Stimulated activated CD4-positive, alpha-beta T cell treated with anti-CD3 and anti-CD28 coated beads, Interleukin-4, amount 100 ng/mL, for 4 hours (primary cell): ENCODE measurements at places on chromosomes 4 and X.
A peak's percentile ranks its signal among the peaks of the same experiment; 100 is the strongest.

DNA sequence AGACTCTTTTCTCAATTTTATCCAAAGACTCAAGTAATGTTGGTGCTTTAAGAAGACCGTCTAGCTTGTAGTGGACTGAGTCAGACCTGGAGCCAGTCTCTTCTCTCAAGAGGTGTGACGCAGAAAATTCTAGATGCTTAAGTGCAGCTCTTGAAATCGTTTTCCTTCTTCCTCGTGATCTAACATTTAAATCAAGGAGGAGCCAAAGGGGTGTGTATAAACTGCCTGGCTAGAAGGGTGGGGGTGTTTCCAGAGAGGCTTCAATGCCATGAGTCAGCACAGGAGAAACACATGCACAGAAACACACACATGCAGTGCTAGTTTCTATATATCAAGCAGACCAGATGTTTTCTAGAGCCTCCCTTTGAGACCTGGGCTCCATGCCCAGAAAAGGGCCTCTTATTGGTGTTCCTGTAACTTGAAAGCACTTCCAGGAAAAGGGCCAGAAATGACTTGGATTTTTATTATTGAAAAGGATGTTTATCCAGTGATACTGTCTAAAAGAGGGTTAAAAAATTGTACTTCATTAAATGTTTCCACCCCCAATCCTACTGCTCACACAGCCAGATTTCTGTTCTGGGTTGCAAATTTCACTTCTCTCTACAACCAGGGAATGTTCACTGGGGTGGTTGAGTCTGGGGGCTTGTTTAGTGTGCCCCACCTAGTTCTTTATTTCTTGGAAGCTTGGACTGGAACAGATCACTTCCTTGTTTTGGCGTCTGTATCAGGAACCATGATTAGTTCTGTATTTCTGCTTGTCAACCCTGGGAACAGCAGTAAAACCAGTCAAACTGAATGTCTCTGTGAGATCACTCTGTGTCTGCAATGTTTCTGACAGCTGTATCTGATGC, at the start of gene CLIC2:
TSS of gene CLIC2 (minus strand) at position 129 of the 851 bp plus-strand sequence. CDS start 187 bp downstream, outside the sequence.
- DNase-seq, result no peak

- no peak for DNase-seq
These were observed 64.5 kb downstream of the MID1 start for GRCh38 chrX:10555846-10556245.

DNA sequence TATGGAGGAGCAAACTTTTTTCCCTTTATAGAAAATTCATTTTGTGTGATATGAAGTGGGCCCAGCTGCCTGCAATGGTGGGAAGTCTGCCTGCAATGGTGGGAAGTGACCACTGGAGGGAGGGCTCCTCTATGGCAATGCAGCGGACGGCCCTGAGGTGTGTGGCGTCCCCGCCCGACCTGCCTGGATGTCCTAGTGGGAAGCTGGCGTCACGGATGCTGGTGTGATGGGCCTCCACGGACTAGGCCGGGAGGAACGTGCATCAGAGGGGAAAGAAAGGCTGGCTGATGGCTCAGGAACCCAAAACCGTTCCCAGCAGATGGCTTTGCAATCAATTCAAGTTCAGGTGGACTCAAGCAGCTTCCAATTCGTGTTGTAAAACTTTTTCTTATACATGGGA, 177.9 kb downstream of the AFAP1 start:
- DNase-seq, result peak; percentile 46

DNA sequence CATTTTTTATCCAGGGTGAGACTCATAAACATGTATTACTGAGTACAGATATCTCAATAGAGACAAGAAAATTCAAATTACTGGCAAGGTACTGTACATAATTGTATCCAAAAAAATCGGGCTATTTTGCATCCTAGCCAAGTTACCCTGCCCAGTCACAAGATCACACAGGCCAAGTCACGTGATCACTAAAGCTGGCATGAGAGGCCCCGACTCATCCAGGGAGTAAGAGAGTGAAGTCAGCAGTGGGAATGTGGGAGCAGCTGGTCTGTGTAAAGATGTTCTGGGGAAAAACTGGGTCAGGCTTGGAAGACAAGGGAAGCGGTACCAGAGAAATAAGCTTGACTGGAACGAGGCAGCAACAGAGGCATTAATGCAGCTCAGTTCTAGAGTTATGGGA, 119.3 kb upstream of the STS start:
- no peak for DNase-seq

DNA sequence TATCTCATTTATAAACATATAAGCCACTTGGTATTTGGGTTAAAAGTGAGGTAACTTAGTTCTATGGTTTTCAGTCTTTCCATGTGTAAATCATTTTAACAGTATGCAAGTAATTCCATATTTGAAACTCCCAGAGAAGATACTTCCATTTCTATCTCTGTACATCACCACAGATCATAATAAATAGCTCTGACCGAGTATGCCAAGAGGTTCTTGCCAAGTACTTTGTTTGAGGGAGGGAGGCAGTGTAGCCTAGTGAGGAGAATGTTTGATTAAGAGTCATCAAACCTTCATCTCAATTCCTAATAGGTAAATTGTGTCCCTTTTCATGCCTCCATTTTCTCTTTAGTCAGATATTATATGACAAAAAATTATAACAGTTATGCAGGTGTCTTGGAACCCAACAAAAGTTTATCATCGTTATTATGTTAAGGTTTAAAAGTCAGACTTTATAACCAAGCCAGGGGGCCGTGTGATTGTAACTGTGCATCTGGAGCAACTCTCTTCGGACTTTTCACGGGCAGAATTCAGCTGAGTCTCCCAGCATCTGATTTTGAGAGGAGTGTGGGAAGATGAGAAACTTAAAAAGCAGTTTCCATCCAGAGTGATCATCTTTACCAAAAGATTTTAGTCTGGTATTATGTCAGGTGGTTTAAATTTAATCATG, 123.8 kb downstream of the ANK2 start:
- no peak for DNase-seq

DNA sequence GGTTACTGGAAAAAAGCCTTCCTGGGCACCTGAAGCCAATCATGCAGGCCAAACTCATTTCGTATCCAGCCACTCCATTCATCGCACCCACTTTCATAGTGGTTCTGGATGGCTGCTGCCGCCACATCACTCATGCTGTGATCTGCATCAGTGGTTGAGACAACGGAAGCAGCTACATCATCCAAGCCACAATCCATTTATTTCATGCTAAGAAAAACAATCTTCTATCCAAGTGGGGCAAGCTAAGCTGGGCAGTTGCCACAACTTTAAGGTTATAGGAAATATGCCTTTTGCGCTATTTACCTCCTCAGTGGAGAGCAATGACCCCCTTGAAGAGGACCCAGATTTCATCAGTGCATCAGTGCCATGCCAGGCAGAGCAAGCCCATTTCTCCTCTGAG, 124.6 kb downstream of the GRIA3 start:
- no peak for DNase-seq

GRCh38 chr4:92099861-92100260, 203.9 kb upstream of the GRID2 start:
- no peak for DNase-seq

- no peak for DNase-seq
These were observed 71.6 kb upstream of the DHX15 start for GRCh38 chr4:24655971-24656370.

GRCh38 chr4:128879283-128879682, 69.8 kb downstream of the JADE1 start:
- no peak for DNase-seq

DNA sequence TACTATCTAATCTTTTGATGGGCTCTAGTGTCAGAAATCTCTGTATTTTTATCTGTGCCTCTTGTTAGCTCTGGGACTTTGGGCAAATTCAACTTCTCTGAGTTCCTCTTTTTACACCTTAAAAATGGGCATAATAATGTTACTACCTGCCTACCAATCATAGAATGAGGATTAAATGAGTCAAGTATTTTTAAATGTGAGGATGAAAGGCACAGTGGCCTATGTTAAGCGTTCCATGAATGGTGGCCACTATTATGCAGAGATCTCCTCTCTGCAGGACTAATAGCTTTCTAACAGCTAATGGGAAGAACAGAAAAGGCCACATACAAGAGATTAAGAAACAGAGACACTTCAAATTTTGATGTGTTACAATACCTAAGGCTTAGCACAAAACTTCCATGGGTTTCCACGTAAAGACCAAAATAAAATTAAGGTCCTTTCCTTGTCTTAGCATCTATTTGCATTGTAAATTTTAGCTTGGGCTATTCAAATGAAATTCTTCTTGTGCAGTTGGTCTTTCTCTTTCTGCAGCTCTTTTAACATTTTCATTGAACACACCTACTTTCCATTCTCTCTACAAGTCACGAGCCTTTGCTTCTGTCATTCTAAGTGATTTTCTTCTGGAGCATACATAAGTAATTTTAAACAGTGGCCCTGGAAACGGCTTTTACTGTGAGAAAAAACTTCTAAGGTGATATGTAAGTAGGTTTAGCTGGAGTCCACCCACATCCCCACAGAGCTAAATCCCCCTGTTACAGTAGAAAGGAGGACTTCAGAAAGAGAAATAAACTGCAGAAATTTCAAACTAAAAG, 117.9 kb upstream of the MED14 start:
- DNase-seq, result no peak

- DNase-seq, result no peak
These were observed 122.3 kb downstream of the MID1IP1 start for GRCh38 chrX:38923451-38923969.

- no peak for DNase-seq
These were observed 235.5 kb upstream of the ACTRT1 start for GRCh38 chrX:128287693-128288092.

DNA sequence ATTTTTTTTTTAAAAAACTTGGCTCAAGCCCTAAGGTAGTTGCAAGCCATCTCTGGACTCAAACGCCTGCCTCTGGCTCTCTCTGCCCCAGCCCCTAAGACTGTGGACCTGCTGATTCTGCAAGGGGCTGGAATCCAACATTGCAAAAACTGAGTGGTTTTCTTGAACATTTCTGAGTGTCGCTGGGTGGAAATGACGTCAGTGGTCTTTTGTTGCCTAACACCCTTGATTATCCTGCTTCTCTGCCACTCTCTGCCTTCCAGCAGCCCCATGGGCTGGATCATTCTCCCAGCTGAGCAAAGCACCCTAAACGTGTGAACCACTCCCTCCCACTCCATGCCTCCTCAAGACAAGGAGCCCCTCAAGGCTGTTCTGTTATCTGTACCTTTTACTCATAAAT, 16.6 kb downstream of the BST1 start:
- DNase-seq, result no peak

GRCh38 chr4:145773581-145774234, 93.8 kb downstream of the C4orf51 start:
- no peak for DNase-seq

GRCh38 chr4:38759113-38759789, 23.5 kb downstream of the TLR10 start:
- DNase-seq, result peak; percentile 54

DNA sequence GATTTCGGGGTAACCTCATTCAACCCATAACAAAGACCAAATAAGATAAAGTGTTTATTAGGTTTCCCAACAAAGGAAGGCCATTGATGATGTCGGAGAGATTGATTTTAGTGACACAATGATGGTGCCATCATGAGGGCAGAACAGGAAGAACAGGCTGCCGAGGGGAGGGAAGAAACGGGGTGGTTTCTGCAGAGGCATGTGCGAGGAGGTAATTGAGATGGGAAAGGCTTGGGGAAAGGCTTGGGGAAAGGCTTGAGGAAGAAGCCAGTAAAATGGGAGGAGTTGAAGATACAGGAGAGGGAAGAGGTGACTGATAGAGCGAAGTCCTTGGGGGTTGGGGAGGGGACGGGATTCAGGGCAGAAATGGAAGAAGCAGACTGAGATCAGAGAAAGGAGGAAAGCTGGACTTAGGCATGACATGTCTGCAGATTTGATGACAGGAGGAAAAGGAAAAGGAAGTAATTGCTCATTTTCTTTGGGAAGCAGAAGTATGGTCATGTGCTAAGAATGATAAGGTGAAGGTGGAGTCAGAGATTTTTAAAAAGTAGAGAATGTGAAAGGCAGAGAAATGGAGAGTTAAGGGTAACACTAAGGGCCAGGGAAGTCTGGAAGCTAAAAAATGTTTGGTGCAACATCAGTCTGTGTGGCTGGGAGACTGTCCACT, 6.0 kb downstream of the HPSE start:
- no peak for DNase-seq

GRCh38 chr4:38154681-38155588, 194.7 kb downstream of the PTTG2 start:
- DNase-seq, result no peak

DNA sequence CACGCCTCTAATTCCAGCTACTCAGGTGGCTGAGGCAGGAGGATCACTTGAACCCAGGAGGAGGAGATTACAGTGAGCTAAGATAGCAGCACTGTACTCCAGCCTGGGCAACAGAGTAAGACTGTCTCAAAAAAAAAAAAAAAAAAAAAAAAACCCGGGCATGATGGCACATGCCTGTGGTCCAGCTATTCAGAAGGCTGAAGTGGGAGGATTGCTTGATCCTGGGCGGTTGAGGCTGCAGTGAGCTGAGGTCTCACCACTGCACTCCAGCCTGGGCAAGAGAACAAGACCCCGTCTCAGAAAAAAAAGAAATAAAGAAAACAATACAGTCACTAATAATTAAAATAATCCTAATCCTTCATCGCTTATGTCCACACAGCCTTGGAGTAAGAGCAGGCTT, 68.1 kb downstream of the APBB2 start:
- DNase-seq, result no peak

DNA sequence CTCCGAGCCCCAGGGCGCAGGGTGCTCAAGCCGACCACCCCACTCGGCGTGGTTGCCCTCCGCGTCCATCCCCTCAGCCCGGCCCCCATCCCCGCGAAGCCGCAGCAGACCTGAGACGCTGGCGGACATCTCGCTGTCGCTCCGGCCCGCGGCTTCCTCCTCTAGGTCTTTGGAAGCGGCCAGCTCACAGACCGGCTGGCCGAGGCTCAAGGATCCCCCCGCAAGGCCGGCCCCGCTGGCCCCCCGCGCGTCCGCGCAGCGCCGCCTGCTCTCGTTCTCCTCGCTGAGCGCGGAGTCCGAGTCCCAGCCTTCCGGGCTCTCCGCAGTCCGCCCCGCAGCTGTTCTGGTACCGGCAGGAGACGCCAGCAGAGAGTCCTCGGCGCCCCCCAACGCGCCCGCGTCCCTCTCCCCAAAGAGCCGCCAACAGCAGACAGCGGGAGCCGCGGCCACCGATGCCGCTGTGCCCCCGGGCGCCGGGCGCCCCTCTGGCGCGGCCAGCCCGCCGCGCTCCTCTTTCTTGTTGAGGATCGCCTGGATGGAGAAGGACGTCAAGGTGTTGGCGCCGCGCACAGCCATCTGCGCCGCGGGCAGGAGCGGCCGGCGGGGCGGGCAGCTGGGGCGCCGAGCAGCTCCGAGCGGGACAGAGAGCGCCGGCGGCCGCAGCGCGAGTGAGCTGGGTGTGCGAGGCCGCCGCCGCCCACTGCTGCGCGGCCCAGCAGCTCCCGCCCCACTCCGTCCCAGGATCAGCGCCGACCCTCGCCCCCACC, at the start of gene NKX3-2:
TSS of gene NKX3-2 (minus strand) at position 670 of the 767 bp plus-strand sequence. CDS start at position 576, 94 bp downstream.
- DNase-seq, result no peak

GRCh38 chr4:95426455-95426854, 122.3 kb downstream of the UNC5C start:
- DNase-seq, result no peak

- no peak for DNase-seq
These were observed 40.2 kb downstream of the ARHGAP10 start for GRCh38 chr4:147772056-147772455.

- no peak for DNase-seq
These were observed 71.0 kb upstream of the BMP2K start for GRCh38 chr4:78704981-78705683.

GRCh38 chrX:141469469-141469868, 115.1 kb downstream of the SPANXA1 start:
- no peak for DNase-seq

- DNase-seq, result no peak
These were observed 41.3 kb downstream of the CPLX1 start for GRCh38 chr4:784401-785331.
